Activated T-cell treated with anti-CD3 and anti-CD28 coated beads, Interleukin-2, amount 50 U/mL, for 4 hours (primary cell): ENCODE measurements at places on chromosomes 5 and 9. TPM values are rescaled to one million over a fixed set of nuclear protein-coding genes. Genes with fewer than 3 reads are reported as not detected.

DNA sequence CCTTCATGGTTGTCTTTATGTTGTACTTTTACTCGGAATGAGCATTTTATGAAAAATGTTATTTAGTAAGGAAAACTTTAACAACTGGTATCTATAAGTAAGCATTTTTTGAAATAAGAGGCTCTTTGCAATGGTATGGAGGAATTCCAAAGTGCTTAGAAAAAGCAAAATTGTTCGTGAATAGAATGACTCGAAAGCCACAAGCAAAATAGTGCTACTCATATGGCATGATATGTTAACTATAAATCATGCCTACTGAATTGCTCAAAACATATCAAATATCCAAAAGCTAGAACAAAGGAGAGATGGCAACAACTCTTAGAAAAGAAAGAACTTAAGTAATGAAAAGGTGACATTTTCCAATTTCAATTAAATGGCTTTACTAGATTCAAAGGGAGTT, 216.3 kb downstream of the KIAA0825 start:
- DNase-seq, result no peak

DNA sequence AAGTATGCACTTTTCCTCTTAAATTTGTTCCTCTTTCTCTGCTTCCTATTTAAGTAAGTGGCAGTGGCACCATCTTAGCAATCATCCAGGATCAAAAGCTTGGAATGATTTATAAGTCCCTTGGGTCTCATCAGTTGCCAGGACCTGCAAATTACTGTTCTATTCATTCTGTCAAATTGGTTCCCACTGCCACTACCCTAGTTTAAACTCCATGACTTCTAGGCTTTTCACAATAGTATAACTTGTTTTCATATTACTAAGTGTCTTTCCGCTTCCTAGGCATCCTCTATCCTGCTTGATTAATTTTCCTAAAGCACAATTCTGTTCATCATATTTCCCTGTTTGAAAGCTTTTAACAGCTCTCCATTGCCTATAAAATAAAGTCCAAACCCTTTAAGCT, 363.9 kb upstream of the MEF2C start:
- no peak for DNase-seq

DNA sequence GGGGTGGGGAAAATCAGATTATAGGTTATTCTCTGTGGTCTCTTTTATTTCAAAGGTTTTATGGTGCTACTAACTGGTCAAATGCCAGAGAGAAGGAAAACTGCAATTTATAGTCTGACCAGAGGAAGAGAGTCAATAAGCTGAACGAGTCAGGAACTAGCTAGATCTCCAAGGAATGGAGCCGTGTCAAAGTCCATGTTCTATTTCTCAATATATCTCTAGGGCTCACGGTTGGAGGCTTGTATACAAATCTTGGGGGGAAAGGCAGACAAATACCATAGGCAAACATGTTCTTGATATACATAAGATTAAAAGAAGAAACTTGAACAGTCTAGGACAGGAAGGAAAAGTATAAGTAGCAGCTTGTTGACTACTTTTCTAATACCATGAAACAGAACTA, 627.1 kb downstream of the PDE4D start:
- no peak for DNase-seq

- no peak for DNase-seq
These were observed 64.3 kb upstream of the IER5L start for GRCh38 chr9:129242191-129242941.

- no peak for DNase-seq
These were observed 58.0 kb upstream of the SPATA31C2 start for GRCh38 chr9:88196142-88196790.

DNA sequence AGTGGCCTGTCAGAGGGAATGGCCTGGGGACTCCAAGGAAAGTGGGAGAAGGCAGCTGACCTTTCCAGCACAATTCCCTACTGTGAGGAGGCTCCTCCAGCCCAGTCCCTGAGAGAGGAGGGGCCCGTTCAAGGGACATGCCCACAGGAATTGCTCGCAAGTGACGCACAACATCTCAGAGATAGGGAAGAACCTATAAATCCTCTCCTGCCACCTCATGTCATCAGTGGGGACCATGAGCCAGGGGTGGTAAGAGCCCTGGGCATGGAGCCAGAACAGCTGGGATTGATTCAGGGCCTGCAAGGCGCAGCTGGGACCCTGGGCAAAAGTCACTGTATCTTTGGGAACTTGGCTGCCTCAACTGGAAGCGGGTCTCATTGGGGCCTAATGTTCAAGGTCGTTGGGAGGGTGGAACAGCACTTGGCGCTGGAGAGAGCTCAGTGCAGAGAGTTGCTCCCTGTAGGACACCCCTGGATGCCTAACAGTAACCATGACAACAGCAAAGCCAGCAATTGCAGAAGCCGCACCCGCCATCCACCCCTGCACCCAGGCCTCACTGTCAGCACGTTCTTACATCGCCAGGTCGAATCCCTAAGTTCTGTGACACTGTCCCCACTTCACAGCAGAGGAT, 41.3 kb upstream of the ORM1 start:
- DNase-seq, result no peak

- no peak for DNase-seq
These were observed 65.7 kb downstream of the TMEM38B start for GRCh38 chr9:105760053-105760452.

- DNase-seq, result no peak
These were observed 131.1 kb downstream of the ST8SIA4 start for GRCh38 chr5:100772006-100772405.

DNA sequence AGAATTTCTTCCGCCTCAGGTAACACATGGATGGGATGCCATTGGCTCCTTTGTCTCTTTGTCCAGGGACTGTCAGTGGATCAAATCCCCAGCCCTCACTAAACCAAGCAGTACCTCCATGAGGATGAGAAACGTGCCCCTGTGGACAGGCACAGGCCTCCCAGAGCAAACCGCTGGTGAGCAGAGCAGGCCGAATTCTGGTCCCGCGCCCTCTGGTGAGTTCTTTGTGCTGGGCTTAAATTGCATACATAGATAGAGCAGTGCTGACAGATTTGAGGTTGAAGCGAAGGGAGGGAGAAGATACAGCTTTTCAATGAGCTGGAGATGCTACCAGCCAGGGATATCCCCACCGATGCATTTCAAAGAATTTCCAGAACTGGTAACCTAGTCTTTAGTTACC, 143.8 kb downstream of the HSD17B3 start:
- no peak for DNase-seq

GRCh38 chr9:111598733-111599091, 735 bp downstream of the PTGR1 start:
- no peak for DNase-seq

DNA sequence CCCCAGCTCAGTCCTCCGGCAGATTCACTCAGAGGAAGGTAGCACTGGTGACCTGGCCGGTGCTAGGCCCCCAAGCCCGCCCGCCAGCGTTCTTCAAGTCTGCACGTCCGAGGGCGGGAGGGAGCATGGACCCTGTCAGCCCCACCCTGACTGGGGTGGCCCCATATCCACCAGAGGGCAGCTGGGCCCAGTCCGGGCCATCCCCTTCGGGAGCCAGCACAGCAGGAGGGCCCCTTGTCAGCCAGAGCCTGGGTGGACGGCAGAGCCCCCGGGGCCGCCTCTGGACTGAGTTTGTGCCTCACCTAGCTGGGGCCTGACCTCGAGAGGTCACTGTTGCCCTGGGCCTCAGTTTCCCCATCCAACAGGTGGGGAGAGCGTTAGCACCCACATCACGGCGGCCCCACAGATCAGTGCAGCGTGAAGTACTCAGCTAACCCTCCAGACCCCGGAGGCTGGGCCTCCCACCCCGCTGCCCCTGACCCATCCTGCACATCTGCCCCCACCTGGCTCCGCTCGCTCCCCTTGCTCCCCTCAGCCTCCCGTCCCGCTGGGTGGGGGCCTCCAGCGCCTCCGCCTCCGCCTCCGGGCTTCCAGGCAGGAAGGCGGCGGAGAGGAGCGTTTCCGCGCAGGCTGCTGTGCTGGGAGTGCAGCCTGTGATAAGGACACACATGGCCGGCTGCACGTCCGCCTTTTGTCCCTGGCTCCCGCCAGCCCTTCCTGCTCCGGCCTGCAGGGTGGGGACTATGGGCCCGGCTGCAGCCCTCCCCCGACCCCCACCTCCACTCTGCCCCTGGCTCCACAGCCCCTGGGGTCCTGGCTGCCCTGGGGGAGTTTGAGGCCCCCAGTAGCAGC, 16.6 kb upstream of the EGFL7 start:
- DNase-seq, result no peak

GRCh38 chr9:128936171-128936865, 11.1 kb downstream of the DOLK start:
- no peak for DNase-seq

- no peak for DNase-seq
These were observed 42.6 kb downstream of the NACC2 start for GRCh38 chr9:136052472-136052880.

DNA sequence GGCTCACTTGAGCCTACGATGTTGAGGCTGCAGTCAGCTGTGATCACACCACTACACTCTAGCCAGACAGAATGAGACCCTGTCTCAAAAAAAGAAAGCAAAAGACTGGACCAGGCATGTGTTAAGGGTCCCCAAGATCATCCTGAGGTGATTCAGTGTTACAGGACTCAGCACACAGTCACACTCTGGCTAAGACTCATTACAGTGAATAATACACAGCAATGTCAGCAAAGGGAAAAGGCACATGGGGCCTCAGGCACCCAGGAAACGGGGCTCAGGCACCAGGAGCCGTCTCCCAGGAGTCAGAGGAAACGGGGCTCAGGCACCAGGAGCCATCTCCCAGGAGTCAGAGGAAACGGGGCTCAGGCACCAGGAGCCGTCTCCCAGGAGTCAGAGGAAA, 39.2 kb upstream of the NRARP start:
- no peak for DNase-seq

DNA sequence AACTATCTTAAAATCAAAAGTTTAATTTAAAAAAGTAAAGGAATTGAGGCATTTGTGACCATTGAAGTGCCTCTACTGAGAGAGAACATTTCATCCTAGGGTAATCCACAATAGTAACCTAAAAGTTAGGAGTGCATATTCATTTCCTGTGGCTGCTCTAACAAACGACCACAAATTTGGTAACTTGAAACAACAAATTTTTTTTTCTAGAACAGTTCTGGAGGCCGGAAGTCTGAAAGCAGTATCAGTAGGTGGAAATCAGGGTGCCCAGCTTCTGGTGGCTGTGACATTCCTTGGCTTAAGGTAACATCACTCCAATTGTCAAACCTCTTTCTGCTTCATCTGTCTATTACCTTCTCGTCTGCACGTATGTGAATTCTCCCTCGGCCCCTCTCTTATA, 67.1 kb upstream of the SSBP2 start:
- DNase-seq, result no peak

- DNase-seq, result peak; percentile 65
These were observed 25.0 kb upstream of the SPTLC1 start for GRCh38 chr9:92140074-92140753.

DNA sequence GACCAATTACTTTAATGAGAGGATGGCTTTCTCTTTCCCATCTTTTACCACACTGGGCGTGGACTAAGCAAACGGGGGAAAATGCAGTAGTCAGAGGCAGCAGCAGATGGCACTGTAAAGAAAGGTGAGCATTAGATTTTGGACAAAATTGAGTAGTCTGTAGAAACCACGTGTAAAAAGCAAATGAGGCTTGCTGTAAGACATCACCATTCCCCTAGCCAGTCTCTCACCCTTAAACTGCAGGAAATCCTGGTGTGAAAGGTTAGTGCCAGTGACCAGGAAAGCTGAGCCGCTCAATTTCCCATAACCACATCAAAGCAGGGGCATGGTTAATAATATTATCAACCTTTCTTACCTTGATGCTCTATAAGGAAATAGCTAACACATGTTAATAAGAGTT, 31.8 kb downstream of the SPATA31C2 start:
- DNase-seq, result no peak

- DNase-seq, result no peak
These were observed 149.6 kb downstream of the ASTN2 start for GRCh38 chr9:117265253-117265652.

DNA sequence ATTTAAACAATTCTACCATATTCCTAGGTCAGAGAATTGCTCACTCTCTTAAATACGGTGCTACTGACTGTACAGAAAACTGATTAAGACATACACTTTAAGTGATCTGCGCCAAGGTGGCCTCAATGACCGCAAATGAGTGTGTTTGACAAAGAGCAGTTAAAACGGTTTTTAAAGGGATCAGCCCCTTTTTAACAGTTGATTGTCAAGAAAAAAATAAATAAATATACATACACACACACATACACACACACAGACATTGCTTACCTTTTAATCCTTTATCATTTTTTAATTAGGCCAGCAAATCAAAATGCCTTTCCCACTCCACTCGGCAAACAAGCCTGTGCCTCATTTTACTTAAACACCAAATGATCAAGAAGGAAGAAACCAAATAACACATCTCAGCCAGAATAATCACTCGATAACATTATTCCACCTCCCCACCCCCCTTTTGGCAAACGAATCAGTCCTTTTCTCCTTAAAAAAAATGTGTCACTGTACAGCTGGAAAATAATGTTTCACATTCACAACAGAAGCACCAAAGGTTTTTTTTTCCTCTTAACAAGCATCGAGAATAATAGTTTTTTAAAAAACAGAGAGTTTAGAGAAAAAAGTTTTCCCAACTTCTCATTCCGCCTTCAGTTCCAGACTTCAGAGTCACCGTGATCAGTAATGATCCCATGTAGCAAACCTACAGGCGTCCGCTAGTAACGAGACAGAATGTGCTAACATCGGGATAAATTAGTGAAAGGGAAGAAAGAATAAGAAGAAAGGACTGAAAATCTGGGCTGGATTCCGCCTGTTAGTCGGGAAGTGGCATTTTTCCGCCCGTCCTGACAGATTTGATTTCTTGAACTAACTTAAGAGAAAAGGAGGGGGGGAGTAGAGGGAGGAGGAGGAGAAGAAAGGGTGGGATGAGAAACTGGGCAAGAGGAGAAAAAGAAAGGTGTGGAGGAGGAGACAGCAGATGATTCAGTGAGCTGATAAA, at the start of gene ZNF608:
TSS of gene ZNF608 (minus strand) at position 712 of the 988 bp plus-strand sequence. CDS start 1,650 bp downstream, outside the sequence.
- DNase-seq, result no peak

DNA sequence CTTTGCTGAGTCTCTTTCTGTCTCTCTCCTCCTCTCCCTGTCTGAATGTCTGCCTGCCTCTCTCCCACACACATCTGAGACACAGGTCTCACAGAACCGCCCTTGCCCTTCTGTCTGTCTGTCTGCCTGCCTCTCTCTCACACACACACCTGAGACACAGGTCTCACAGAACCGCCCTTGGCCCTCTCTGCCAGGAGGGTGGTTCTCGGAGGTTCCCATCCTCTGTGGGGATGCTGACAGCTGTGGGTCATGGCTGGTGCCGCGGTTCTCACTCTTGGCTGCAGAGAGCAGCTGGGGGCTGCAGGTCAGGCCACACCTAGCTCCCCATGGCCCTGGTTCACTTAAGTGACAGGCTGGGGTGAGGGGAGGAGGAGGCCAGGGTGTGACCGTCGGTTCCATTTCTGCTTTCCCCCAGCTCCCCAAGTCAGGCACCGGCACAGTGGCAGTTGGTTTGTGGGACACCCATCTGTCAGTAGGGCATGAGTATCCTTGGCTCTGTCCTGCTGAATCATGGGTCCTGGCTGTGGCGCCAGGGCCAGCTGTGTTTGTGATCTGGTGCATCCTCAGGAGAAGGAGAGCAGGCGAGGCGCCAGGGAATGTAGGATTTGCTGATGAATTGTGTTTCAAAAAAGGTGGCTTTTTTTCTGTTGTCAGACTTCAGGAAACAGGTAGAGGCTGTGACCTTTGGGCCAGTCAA, 42.3 kb upstream of the CLPTM1L start:
- DNase-seq, result no peak

- DNase-seq, result no peak
These were observed 26.0 kb downstream of the ELL2 start for GRCh38 chr5:95935553-95936100.

TNC gene
- total RNA-seq, result 1.3 TPM

KCTD16 gene
- total RNA-seq, result not detected

SNX18 gene
- 10.2 TPM for total RNA-seq

ANGPTL2 gene
- total RNA-seq, result 0.05 TPM

CDX1 gene
- total RNA-seq, result 0.13 TPM
